ENCODE measurements at places on chromosomes 13 and 19.

DNA sequence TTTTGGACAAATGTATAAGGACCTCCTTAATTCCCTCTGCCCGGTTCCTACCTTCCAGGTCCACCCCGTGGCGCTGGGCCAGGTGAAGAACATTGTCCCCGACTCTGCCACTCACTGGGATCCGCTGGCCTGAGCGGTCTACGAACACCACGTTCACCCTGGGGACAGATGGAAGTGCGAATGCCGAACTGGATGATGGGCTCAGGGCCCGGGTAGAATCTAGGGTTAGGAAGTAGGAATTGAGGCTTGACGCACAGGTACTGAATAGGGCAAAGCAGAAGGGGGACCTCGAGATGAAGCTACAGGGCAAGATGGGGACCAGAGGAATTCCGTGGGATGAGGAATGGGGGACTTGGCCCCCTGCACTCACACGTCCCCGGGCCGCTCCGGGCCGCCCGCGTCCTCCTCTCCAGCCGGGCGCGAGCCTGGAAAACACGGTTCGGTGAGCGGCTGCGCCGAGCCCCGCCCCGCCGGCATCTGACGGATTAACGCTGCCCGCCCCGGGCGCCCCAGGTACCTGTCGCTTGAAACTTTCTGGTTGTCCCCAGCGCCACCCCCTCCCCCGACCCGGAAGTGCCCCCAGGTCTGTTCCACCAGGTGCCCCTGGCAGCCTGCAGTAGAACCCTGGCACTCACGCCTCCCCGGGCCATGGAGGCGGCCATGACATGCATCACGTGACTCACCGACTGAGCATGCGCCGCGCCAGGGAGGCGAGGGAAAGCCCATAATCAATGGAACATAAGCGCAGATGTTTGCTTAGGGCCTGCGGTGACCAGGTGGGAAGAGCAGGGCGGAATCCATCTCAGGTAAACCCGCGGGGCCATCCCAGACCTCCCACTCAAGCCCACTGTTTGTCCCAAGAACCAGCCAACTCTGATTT is at the start of gene FDX2:
FDX2 (minus strand) TSS at position 681 of the 880 bp plus-strand sequence; CDS start at position 662, 19 bp downstream.
- DNase-seq, result no peak

- DNase-seq, result no peak
Measured at GRCh38 chr13:108924134-108924533, 294.7 kb downstream of the MYO16 start.

GRCh38 chr13:23642110-23642509 is 71.9 kb downstream of the TNFRSF19 start:
- DNase-seq, result no peak

- DNase-seq, result no peak
Measured at GRCh38 chr13:30618930-30619279, 1.2 kb downstream of the USPL1 start.

DNA sequence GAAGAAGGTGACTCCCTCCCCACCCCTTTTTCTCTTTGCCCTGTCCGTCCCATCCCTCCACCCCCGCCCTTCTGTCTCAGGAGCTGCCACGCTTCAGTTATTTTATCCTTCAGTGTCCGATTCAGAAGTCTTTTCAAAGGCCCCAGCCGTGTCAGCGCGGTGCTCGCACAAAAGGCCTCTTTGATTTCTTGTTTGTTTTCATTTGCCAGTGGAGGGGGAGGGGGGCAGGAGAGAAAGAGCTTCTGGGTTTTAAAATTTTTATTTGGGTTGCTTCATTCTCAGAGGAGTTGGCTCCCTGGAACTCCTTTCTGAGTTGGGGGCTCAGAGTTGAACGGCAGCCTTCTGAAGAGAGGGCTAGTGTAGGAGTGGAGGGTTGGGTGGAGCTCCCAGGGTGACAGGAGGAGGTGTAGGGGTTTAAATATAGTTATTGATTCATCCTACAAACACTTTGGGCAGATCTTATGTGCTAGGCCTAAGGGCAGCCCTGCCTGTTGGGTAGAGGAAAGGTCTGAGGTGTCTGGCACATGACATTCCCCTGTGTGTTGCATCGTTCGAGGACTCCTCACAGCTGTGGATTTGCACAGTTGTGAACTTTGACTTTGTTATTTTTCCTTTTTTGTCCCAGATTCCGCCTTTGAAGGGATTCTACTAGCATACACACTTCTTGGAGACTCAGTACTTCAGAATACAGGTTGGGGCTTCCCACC is 36.8 kb downstream of the NFIX start:
- no peak for DNase-seq

DNA sequence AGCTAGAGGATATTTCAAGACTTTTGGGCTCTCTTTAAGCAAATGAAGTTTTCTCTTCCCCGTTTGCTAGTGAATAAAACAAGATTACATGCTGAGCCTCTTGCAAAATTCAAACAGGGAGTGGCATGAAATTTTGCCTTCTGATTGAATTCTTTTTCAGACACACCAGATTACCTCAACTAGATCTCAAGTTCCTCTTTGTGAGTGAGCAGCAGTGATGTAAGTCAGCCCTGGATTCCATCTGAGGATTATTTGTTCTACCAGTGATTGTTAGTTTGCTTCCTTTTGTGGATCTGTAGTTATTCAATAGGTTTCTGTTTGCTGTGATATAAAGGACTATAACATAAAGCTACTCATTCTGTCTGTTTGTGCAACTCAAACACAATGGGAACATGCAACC is 407.7 kb downstream of the LMO7 start:
- no peak for DNase-seq

DNA sequence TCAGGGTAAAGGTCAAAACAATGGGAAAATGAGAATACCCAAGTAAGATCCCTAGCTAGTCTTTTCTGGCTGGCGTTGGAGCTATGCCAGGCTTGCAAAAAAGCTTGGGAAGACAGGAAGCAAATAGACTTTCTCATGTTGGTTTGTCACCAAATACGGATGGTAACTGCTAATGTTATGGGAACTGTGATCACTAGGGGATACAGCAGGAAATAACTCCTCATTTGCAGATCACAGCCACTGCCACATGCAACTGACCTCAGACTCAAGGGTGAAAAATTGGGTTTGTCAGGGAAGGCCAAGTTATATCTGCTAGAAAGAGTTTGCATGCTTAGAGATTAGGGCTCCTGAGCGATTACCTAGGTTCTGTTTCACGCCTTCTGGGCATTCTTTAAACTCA is 162.9 kb downstream of the NHLRC3 start:
- no peak for DNase-seq

Measured in cortex of kidney (tissue), 1 donor.